ENCODE measurements at places on chromosomes 13 and 19.

DNA sequence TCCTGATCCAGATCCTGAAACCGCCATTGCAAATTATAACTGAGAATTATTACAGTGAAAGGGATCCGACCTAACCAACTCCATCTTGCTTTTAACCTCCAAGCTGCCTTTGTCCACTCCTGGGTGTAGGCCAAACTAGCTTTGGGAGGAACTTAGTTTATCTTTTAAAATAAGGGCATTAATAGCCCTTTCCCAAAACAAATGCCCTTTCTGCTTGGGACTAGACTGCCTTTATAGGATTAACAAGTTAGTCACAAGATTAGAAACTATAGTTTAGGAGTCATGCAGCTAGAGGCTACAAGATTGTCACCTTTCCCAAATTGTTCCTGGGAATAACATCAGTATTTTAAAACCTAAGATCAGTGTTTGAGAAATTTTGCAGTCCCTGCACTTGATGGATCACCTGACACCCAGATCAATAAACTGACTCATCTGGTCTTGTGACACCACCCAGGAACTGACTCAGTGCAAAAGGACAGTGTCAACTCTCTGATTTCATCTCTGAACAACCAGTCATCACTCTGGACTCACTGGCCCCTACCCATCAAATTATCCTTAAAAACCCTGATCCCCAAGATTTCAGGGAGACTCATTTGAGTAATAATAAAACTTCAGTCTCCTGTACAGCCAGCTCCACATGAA, 4.1 kb upstream of the ZNF841 start:
- DNase-seq = no peak

- no peak for DNase-seq
Observed at GRCh38 chr13:75621147-75621546, 15.0 kb upstream of the LMO7 start.

- DNase-seq = no peak
Observed at GRCh38 chr13:84127597-84128128, 245.4 kb upstream of the SLITRK1 start.

GRCh38 chr13:33676045-33676989, 141.6 kb upstream of the RFC3 start:
- DNase-seq = no peak

- DNase-seq = peak; percentile 75
Observed at GRCh38 chr13:50236898-50237318, 221.7 kb downstream of the KCNRG start.
